ENCODE measurements at places on chromosomes 12 and 14.

- peak; percentile 5 for DNase-seq
Observed at GRCh38 chr14:36028218-36028617, 148.3 kb downstream of the PTCSC3 start.

GRCh38 chr14:32561520-32561919 lies 232.4 kb downstream of the AKAP6 start:
- DNase-seq = no peak

DNA sequence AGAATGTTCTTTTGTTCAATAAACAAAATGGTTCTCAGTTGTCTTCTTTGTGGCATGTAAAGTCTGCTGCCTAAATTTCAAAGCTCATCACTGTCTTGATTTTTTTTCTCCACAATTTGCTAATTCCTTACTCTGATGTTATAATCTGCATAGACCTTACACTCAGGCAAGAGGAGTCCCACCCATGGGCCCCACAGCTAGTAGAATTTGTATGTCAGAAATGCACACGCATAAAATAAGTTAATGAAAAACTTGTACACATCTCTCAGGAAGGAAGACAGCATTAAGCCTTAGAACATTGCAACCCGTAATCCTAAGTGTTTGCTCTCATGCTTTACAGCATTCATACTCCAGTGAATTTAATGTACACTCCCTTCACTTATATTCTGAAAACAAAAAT lies 280.8 kb downstream of the ATXN7L3B start:
- DNase-seq = no peak

DNA sequence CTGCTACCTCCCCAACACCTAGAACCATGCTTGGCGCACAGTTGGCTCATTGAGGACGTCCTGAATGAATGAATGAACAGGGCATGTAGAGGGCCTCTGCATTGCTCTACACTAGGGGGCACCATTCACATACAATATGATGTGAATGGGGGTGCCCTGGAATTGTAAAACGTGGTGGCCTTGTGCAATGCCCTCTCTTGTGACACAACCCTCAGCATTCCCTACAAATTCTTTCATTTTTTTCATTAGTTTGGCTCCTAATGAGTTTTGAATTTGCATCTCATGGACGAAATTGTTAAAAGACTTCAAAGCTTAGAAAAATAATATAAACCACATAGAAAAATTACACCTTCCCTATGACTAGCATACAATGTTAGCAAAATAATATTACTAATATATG lies 2.3 kb upstream of the DIO2 start:
- peak; percentile 32 for DNase-seq

DNA sequence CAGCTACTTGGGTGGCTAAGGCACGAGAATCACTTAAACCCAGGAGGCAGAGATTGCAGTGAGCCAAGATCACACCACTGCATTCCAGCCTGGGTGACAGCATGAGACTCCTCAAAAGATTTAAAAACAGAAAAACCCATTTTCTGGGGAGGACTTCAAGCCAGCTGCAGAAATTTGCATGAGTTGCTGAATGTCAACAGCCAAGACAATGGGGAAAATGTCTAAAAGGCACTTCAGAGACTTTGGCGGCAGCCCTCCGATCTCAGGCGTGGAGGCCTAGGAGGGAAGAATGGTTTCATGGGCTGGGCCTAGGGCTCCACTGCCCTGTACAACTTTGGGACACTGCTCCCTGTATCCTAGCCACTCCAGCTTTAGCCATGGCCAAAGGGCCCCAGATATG lies 177.8 kb upstream of the C14orf180 start:
- DNase-seq = no peak

DNA sequence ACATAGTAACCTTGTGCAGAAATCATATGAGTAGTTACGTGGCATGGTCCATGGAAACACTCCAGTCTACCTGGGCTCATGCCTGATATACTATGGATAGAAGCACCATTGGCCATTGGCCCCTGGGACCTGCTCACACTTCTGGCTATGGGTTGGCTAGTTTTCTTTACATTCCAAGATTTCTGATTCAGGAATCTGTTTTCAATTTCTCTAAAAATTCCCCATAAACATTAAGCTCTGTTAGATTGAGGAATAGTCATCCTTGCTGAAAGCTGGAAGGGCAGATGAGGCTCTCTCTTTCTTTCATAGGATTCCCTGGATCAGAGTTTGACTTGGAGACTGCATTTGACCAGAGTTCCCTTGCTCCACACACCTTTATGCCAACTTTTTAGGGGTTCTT lies 37.3 kb upstream of the RAP1B start:
- no peak for DNase-seq

DNA sequence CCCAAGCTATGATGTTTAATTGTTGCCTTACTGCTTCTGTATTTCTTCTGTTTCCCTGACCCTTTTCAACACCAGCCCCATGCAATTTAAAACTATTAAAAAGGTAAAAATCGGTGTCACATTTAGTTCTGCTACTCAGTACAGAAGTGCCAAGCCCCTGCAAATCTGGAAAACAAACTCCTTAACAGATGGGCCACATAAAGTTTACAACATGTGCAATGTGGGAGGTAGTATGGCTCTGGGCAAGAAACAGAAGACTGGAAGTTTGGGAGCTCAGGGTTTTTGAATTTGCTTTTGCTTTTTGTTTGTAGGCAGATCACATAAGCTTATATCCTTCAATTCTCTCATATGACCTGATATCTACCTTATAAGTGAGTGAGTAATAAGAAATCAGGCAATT lies 404.0 kb upstream of the ATP2B1 start:
- no peak for DNase-seq

DNA sequence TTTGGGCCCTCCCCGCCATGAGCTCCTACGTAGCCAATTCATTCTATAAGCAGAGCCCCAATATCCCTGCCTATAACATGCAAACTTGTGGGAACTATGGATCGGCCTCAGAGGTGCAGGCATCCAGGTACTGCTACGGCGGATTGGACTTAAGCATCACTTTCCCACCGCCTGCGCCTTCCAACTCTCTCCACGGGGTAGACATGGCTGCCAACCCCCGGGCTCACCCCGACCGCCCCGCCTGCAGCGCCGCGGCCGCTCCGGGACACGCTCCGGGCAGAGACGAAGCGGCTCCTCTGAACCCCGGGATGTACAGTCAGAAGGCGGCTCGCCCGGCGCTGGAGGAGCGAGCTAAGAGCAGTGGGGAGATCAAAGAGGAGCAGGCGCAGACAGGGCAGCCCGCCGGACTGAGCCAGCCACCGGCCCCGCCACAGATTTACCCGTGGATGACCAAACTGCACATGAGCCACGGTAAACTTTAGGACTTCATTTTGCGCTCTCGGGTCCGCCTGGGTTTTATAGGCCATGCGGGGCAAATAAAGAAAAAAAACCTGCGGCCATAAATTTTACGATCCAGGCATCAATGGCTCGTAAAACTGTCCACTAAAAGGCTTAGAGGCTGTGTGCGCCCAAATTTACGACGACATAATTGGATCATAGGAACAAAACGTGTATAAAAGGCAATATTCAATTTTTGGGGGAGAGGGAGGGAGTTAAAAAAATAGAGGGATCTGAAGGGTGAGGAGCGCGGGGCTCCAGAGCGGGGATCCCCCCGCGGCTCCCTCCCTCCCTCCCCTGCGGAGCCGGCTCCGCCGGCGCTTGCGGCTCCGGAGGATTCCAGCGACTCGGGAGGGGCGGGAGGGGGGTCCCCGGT lies 493 bp downstream of the HOXC5 start:
- no peak for DNase-seq

DNA sequence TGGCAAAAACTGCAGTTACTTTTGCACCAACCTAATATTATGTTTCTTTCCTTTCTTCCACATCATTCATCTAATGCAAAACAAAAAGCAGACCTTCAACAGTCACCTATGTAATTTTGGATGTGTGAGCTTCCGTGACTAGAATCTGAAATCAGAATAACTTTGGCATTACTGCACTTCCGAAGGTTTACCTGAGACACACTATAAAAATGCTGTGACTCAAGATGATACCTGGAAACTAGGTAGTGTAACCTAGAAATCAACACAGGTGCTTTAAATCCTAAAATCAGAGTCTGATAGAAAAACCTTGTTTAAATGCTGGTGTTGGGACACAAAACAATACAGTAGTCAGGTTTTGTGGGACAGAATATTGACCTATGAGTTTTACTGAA lies 2.2 kb downstream of the BTBD7 start:
- no peak for DNase-seq

DNA sequence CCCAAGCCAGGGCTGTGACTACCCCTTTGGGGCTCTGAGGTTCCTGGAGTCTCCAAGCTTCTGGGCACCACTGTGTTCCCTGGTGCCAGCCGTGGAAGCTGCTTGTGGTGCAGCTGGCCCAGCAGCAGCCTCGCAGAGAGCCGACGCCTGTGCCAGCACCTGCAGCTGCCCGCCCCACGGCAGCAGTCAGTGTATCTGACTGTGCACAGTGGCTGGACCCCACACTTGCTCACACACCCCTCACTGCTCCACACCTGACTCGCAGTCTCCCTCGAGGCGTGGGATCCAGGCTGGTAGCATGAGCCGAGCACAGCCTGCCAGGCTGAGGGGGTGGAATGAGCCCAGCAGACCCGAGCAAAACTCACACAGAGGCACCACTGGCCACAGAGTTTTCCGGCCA lies 325.2 kb downstream of the PCNX1 start:
- no peak for DNase-seq

DNA sequence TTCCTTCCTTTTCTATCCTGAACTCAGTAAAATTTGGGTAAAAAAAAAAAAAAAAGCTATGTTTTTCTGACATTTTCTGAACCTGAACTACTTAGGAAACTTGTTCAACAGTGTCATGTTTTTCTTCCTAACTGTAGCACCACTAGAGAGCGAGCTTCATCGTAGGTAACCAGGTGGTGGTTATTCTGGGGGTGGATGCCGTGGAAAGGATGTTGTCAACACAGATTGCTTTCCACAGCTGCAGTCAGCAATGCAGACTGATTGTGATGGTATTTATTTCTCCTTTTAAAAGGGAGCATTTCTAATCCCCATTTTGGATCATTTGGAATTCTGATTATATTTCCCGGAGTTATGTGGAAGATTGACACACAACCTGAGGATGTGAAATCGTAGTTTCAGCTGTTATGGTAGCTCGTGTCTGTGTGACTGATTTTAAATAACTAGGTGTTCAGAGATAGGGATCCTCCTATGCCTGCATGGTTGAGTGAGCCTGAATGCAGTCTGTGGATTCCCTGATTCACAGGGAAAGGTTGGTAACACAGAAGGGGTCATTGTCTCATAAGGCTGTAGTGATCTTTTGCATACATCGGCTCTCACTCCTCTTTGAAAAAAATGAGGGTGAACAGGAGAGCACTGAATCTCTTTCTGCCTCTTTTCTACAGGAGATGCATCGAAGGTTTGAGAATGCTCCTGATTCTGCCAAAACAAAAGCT lies 113.2 kb downstream of the ERC1 start:
- DNase-seq = no peak

- DNase-seq = no peak
Observed at GRCh38 chr12:26830363-26830762, 2.6 kb downstream of the ITPR2 start.

- no peak for DNase-seq
Observed at GRCh38 chr12:100789146-100789545, 5.4 kb upstream of the ANO4 start.

GRCh38 chr12:115451780-115452736 lies 768.1 kb upstream of the TBX3 start:
- no peak for DNase-seq

- no peak for DNase-seq
Observed at GRCh38 chr12:116709768-116710167, 28.1 kb downstream of the SPRING1 start.

GRCh38 chr12:123050331-123050831 lies 69.9 kb downstream of the ARL6IP4 start:
- no peak for DNase-seq

DNA sequence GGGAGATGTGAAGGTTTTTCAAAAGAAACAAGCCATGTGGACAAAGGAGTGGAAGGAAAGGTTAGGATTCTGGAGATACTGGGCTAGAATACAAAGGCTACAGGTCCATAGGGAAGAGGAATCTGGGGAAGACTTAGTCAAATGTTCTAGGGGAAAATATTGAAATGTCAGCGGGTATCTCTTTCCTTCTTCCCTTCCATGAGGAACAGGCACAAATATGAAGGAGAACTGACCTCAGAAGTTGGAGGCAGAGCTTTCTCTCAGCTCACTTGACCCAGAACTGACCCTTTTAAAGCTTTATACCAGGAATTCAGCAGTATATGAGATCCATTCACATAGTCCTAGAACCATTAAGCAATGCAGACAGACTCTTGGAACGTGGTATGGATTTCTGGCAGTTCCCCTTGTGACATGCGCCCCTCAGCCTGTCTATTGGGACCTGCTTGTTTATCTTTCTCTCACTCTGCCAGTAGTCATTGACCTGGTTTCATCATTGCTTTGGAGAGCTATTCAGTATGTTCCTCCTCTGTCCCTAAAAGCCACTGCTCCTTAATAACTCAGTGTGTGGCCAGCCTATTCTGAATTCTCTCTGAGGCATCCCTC lies 43.0 kb upstream of the GSG1 start:
- peak; percentile 40 for DNase-seq

DNA sequence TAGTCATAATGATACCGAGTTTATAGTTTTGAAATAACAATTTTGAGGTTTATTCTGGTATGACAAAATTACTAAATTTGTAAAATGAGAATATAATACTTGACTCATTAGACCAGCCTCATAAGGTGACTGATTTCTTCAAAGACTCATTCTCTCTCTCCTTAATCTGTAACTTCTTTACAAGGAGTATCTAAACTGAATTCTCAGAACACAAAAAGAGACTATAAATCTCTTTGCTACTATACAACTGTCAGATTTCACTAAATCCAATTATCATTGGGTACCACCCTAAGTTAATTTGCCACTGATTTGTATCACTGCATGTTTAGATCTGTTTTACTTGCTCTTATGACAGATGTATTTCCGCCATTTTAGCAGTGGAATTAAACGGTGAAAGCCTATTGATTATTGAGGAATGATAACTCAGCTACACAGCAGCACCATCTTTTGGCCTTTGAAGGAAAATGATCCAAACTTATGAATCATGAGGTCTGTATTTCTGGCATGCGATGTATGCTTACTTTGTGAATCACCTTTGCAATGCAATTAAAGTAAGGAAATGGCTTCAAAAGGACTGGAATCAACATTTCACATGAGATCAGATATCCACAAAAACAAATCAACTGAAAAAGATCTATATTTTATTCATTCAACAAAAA lies 161.2 kb downstream of the RERGL start:
- no peak for DNase-seq
